Body of pancreas (tissue), 4 donors: ENCODE measurements at places on chromosomes 1 and 21. TPM values are rescaled to one million over a fixed set of nuclear protein-coding genes. Genes with fewer than 3 reads are reported as not detected.

DNA sequence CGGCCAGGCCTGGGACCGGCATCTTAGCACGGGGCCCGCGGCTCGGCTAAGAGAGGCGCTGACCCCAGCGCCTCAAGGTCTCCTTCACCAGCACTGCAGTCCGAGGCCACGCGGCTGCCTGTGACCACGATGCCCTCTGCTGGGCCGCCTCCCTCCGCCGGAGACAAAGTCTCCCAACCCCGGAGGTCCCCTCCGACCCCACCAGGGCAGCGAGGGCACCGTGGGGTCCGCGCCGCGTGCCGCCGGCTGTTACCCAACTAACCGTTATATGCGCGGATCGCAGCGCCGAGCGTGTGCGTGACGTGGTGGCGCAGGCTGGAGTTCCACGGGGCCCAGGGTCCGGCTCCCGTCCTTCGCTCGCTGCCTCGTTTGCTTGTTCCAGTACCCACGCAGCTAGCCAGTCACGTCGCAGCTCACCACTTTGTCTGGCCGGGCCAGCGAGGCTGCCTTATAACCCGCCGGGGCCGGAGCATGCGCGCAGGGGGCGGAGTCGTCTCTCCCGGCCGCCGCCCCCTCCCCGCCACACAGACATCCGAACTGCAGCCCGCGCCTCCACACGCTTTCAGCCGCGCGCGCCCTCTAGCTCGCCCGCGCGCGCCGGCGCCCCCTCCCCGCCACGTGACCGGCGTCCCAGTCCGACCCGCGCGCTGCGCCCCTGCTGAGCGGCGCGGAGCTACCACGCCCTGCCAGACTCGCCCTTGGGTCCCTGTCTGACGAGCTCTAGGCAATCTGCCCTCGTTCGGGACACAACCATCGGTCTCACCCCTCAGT is at the start of gene SLC16A1:
Gene SLC16A1, minus strand, starts transcription at position 424 of the 771 bp plus-strand sequence. CDS start 26,888 bp downstream, outside the sequence.
- peak; percentile 76 for DNase-seq

- DNase-seq, result no peak
Observed at GRCh38 chr1:30657131-30658013, 66.0 kb downstream of the MATN1 start.

GRCh38 chr1:10195570-10195969 is 14.8 kb upstream of the KIF1B start:
- no peak for DNase-seq

DNA sequence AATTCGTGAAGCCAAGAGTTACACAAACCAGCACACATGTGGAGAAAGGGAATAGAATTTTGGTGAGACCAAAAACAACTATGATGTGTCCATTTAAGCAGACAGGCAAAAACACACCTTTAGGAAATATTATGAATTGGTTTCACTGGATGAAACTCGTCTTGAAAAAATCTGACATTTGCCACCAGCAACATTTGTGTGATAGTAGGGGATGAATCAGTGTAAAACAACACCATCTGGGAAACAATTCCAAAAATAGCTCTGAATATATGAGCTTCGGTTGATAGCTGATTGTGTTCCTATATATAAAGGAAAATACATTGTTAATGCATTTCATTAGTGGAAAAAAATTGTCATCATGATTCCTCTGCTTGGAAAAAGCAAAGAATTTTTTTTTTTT is 327.8 kb downstream of the PAPPA2 start:
- no peak for DNase-seq

DNA sequence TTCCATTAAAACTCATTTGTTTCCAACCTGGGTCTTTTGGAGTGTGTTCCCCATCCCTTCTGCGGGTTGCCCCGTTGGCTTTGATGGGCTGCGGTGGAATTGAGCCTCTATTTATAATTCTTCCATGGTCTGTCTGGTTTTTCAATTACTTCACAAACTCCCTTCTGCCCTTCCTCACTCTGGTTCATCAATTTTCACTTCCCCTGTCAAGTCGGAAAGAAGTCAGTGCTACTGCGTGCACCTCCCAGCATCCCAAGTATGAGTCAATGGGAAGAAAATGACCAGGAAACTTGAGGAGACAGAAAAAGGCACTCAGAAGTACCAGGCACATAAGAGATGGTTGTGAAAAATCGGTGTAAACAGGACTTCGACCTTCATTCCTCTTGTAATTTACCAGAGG is 126.2 kb downstream of the KAZN start:
- DNase-seq, result no peak

DNA sequence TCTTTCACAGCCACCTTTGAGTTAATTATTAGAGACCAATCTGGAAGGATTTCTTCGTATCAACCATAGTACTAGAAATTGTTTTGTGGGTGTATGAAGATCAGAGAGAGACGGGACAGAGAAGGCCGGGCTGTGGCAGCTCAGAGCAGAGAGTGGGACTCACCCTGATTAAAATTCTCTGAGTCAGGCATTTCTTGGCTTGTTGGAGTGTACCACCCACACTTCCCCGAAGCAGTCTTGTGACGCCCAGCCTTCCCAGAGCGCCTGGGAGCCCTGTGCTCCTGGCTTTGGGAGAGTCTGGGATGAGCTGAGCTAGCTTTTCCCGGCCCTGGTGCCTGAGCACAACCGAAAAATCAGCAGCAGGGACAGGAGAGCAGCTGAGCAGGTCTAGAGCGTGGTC is 19.4 kb downstream of the PLEKHM2 start:
- peak; percentile 62 for DNase-seq

DNA sequence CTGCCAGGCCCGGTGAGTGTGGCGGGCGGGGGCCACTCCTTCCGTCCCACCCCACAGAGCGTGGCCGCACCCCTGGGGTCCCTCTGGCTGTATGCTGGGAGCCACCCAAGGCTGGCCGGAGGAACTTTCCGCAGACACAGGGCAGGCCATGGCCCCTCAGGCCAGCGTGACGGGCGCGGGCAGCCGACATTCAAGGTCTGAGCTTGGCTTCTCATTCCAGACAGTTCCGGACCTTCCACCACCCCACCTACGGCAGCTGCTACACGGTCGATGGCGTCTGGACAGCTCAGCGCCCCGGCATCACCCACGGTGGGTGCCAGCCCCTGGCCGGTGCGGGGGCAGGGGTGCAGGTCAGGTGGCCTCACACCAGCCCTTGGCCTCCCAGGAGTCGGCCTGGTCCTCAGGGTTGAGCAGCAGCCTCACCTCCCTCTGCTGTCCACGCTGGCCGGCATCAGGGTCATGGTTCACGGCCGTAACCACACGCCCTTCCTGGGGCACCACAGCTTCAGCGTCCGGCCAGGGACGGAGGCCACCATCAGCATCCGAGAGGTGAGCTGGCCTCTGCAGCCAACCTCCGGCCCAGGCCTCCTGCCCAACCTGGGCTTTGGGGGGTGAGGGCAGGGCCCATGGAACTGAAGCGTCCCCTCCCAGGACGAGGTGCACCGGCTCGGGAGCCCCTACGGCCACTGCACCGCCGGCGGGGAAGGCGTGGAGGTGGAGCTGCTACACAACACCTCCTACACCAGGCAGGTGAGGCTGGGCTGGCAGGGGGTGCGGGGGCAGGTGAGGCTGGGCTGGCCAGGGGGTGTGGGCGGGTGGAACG is 7.3 kb downstream of the SCNN1D start:
- no peak for DNase-seq

- DNase-seq, result no peak
Observed at GRCh38 chr1:96466842-96467241, 254.7 kb upstream of the PTBP2 start.

DNA sequence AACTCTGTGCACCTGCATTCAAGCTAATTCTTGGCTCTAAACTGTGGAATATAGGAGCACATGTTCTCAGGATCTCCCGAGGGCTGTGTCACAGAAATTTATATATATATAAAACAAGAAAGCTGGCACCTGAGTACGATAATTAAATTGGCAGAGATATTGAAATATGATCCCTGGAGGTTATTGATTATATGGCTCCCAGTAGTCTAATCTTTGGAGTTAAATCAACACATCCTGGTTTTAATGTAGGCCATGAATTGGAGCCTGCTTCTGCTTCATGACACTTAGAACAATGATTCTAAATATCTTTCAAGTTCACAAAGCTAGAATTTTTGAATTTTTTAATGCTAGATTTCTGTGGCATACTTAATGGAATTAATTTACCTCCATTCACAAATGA is 84.3 kb downstream of the CTH start:
- DNase-seq, result no peak

- DNase-seq, result no peak
Observed at GRCh38 chr21:29365661-29366265, 67.0 kb downstream of the BACH1 start.

DNA sequence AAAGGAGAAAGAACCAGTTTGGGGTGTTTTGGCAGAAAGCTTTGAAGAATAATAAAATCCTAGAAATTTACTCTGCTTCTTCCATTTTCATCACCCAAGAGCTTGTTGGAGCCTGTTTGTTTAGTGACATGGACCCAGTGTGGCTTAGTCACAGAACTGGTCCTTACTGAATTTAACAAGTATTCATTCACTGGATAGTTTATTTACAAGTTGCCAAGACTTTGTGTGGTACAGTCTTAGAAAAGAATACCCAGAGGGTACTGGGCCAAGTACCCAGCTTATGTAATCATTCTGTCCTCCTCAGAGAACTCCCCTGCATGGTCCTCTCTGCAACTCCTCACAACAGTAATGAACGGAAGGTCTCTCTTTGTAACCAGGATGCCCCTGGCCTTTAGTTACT is 16.4 kb downstream of the RAB4A start:
- DNase-seq, result no peak

DNA sequence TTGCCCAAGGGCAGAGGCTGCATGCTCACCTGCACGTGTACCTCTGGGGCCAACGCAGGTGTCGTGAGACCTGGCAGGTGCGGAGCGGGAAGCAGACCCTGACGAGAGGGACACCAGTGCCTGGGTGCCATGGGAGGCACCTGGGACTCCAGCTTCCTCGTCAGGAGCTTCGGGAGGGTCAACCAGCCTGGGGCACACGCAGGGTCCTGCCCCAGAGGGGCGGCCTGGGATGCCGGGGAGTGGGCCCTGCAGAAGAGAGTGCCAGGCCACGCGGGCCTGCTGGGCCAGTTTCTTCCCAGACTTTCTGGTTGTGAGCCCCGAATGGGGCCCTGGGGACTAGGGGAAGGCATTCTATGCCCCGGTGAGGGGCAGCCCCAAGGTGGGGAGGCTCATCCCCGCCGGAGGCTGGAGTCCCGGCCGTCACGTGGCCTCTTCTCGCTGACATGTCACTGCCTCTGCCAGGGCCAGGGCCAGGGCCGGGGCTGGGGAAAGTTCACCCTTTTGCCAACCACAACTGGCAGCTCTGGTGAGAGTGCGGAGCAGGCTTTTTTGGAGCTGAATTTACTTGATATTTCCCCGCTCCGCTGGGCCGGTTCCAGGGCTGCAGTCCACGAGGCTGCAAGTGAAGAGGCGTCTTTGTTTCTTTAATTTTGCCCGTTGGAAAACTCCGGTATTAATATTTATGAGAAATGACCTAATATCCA is 38.5 kb upstream of the ACTRT2 start:
- no peak for DNase-seq

GRCh38 chr1:5983361-5984103 is 8.7 kb downstream of the NPHP4 start:
- DNase-seq, result no peak

- no peak for DNase-seq
Observed at GRCh38 chr1:187236676-187237075, 407.9 kb downstream of the PLA2G4A start.

Gene DLGAP3
- total RNA-seq, result 2.3 TPM

Gene AMY2A
- 4,537 TPM for total RNA-seq

Gene SYPL2
- 1.8 TPM for total RNA-seq

Gene HIVEP3
- total RNA-seq, result 4.0 TPM

Gene LRRC47
- total RNA-seq, result 49.4 TPM

Gene CREB3L4
- total RNA-seq, result 0.66 TPM

Gene SH2D5
- not detected for total RNA-seq

Gene TFF2
- total RNA-seq, result 1.3 TPM
